ENCODE measurements at places on chromosomes 16 and 17.

- DNase-seq, result peak; percentile 5
Measured at GRCh38 chr17:10295728-10296343, 77.0 kb downstream of the MYH13 start.

- peak; percentile 63 for DNase-seq
Measured at GRCh38 chr16:89860747-89861304, 12.6 kb upstream of the TCF25 start.

DNA sequence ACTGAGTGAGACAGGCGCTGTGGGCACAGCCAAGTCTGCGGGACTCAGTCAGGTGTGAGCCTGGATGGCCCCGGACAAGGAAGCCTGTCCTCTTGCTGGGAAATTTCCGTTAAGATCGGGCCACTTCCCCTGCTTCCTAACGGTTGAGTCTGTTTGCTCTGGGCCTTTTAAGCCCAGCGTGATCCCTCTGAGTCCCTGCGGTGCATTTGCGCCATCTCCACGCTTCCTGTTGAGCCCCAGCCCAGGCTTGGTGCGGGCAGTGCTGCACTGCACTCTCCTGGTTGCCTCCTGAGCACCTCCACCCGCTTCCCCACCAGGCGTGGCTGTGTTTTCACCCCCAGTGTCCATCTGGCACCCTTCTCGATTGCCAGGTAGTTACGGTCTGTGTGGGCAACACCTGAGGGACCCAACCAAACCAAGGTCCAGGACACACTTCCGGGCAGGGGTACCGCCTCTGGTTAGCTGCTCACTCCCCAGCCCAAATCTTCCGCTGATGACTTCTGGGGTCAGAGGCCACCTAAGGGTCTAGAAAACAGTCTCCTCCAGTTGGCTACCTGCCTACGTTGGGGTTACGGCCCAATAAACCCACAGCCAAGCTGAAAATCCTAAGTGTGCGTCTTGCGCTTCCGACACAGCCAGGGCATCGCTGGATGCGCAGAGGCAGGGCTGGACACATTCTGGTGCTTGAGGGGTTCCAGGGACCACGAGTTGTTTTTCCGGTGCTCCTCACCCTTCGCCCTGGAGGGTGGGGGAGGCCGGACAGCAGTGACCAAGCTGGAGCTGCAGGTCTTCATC lies 1.4 kb upstream of the SLC25A10 start:
- DNase-seq, result no peak

- DNase-seq, result no peak
Measured at GRCh38 chr16:75262104-75262799, 10.8 kb upstream of the BCAR1 start.

- no peak for DNase-seq
Measured at GRCh38 chr17:18904482-18904881, 46.6 kb downstream of the PRPSAP2 start.

Measured in stimulated activated CD4-positive, alpha-beta T cell treated with anti-CD3 and anti-CD28 coated beads, Interleukin-1b, Interleukin-23, amount 100 ng/mL, for 1 hour (primary cell).